ENCODE measurements at places on chromosomes 4 and X.

- peak; percentile 56 for DNase-seq
Observed at GRCh38 chrX:119692191-119693039, 553 bp downstream of the SEPTIN6 start.

DNA sequence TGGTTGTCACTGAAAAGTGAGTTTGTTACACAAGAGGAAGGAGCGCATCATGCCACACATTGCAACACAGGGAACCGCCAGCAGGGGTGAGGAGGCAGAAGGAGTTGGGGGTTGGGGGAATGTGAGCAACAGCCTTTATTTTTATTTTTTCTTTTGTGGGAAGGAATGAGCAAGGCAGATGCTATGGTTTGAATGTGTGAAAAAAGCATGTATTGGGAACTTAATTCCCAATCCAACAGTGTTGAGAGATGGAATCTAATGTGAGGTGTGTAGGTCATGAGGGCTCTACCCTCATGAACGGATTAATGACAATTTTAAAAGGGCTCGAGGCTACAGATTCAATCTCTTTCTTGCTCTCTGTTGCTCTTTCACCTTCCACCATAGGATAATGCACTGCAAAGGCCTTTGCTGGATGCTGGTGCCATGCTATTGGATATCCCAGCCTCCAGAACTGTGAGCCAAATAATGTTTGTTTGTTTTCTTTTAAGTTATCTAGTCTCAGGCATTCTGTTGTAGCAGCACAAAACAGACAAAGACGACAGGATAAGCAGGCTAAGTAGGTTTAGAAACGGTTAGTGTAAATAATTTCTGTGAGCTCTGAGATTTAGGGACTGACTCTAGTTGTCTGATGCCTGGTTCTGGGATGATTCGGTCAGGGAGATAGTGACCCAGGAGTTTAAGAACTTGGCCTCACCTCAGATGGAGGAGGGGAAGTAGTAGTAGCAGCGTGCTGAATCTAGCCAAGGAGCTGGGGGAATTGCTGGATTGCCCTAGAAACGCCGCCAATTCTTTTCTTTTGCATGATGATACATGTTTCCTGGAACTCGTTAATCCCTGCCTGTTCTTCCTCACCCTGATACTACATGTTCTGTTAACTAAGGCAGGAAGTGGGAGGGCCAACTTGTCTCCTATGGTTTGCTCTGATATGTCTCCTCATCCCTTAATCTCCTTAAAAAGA lies 156.6 kb upstream of the CTSO start:
- DNase-seq: no peak

DNA sequence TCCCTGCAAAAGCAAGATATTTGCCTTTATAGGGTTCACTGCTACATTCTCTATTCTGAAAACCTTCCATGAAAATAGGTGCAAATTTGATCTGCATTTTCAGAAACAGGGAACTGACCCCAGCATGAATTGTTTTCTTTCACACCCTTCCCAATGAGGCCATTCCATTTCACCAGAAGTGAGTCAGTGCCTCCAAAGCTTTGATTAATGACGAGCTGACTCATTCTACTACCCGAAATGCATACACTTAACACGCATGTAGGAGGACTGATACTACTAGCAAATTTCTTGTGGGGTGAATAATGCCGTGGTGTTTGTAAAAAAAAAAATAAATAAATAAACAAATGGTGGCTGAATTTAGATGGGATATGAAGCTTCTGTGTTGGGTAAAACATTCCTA lies 146.9 kb upstream of the FGF13 start:
- no peak for DNase-seq

- no peak for DNase-seq
Observed at GRCh38 chr4:15416357-15417232, 11.2 kb upstream of the C1QTNF7 start.
